ENCODE measurements at places on chromosomes 13 and 19.

GRCh38 chr13:112974671-112975070, 5.7 kb downstream of the MCF2L start:
- no peak for DNase-seq

DNA sequence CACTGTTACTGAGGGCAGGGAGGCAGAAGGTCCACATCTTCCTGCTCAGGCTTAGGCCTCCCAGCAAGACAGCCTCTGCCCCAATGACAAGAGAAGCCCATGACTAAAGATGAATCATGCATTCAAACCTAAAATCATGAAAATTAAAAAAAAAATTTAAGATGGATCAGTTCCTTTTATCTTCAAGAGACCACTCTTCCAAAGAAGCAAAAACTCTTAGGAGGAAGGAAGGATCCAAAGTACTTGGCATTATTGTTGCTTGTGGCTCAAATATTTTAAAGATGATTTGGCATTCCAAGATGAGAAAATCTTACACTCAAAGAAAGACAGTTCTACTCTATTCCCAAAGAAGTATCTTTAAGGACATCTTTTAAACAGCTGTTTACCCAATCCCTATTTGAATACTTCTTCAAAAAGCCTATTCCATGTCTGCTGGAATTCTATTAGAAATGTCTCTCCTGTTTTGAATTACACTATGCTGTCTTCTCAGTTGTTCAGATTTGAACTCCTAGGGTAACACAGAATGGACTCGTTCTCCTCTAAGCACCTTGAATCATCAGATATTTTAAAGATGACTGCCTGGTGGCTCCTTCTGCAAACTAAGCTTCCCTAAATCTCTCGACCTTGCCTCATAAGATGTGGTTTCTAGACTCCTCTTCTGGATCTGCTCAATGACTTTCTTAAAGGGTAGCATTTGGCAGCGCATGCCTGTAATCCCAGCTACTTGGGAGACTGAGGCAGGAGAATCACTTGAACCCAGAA, 7.0 kb downstream of the SERP2 start:
- DNase-seq, result no peak

- DNase-seq, result peak; percentile 64
These were observed 71.0 kb downstream of the RNF17 start for GRCh38 chr13:24834902-24835510.

DNA sequence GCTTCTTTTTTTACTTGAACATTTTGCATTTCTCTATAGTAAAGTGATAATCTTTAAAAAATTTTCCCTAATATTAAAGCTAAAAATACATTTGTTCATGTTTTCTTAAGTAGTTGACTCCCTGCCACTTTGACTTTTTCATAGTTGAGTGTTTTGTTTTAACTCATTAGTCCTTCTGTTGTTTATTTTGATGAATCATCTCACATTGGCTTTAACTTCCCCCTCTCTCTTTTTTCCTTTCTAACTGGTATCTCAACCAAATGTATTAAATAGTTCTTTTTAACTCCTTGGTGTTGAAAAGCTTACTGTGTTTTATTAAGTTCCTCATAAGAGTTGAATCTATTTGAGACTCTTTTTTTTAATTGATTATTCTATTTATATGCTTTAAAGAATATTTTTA, 2.8 kb downstream of the TNFSF13B start:
- DNase-seq, result no peak

DNA sequence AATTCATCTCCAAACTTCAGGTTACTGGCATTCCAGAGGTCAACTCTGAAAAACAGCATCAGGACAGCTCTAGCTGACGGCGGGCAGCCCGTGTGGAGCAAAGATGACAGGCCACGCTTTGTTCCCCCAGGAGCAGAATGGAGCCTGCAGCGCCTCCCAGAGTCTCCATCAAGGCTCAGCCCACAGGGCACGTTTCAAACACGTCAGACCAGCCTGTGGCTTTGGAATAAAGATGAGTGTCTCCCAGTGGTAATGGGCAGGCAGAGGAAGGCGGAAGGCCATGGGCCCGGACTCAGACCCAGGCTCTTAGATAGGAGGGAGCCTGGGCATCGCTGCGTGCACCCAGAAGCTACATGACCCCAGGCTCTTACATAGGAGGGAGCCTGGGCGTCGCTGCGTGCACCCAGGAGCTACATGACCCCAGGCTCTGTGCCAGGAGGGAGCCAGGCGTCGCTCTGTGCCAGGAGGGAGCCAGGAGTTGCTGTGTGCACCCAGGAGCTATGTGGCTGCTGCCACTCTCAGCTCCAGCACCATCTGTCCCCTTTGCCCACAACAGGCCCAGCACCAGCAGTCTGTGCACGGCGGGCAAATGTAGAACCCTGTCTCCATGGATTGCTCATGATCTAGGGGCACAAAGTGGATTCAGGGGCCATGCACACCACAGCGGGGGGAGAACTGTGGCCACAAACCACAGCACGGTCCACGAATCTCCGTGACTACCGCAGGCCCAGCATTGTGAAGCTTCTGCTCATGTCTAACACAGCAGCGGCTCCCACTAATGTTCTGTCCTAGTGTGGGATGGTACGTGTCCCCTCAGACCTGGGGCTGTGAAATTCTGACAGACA, 47.8 kb upstream of the C13orf46 start:
- no peak for DNase-seq

DNA sequence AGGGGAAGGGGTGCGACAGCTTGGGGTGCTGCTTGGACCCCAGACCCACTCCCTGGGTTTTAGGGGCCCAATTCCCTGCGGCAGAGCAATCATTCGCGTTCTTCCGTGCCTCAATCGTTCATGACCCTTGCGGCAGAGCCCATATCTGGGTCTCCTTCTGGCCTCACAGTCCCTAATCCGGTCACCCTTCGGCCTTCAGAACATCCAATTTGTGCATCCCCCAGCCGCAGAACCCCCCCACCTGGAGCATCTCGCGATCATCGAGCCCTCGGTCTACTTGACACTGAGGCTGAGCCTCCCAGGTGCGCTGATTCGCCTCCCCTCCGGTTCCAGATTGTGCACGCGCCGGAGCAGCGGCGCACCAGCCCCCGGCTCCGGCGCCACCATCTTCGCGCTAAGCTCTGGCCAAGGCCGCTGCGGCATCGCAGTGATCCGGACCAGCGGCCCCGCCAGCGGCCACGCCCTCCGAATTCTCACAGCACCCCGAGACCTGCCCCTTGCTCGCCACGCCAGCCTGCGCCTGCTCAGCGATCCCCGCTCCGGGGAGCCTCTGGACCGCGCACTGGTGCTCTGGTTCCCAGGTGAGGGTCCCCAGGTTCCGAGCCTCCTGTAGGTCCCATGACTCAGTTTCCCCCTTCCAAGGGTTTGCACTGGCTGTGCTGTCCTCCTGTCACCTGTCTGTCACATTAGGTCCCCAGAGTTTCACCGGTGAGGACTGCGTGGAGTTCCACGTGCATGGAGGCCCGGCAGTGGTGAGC, 501 bp downstream of the GTPBP3 start:
- DNase-seq, result no peak

GRCh38 chr19:45424191-45425058, 708 bp upstream of the ERCC1 start:
- peak; percentile 83 for DNase-seq

- no peak for DNase-seq
These were observed 71.5 kb downstream of the DNAJC15 start for GRCh38 chr13:43094901-43095300.

DNA sequence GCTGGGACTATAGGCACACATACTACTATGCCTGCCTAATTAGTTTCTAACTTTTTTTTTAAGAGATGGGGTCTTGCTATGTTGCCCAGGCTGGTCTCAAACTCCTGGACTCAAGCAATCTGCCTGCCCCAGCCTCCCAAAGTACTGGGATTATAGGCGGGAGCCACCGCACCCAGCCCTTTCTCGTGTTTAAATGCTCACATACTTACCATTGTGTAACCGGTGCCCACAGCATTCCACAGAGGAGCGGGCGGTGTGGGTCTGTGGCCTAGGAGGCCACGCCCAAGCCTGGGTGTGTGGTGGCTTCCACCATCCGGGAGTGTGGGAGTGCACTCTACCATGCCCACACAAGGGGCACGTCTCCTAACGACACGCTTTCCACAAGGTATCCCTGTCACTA, 7.7 kb downstream of the LMNB2 start:
- DNase-seq, result no peak

DNA sequence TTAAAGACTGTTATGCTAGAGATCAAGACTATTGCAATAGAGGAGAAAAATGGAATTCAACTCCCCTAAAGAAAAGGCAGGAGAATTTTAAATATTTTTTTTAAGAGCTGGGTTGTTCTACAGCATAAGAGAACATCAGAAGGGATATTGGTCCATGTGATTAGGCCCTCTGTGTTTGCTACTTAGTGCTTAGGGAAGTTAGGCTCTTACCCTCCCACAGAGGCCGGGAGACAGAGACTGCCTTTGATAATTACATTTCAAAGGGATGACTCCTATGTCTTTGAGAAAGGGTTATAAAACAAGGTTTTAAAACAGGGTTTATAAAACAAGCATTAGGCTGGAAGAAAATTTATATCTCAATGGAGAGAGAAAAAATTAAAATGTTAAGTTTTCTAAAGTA, 1248.1 kb upstream of the PCDH20 start:
- DNase-seq, result no peak

GRCh38 chr13:101779147-101779546, 326.7 kb downstream of the ITGBL1 start:
- no peak for DNase-seq

DNA sequence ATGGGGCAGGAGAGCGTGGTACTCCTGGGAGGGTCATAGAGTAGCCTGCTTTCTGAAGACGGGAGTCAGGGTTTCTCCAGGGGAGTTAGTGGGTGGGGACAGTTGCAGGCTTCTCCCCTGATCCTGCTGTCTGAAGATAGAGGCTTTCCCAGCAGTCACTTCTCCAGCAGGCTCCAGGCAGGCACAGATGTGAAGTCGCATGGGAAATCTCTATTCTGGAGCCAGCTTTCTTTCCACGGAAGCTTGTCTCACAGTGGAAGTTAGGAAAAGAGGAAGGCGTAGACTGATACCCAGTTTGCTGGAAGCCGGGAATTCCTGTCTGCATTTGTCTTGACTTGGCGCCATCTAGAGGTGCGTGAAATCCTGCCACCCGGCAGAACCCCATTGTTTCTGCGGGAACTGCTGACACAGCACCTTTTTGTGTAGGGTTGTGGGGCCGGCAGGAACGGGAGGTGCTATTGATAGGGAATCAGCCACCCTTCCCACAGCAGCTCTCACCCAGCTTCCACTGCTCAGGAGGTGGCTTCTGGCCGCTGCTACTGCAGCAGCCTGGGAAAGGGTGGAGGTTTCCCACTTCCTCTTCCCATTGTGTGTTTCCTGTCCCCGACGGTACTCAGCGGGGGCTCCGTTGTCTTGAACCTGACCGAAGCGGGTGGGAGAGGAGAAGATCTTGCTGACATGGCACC, 28.5 kb upstream of the NPAS1 start:
- DNase-seq, result peak; percentile 89

GRCh38 chr13:48761256-48761655, 107.5 kb downstream of the CYSLTR2 start:
- no peak for DNase-seq

DNA sequence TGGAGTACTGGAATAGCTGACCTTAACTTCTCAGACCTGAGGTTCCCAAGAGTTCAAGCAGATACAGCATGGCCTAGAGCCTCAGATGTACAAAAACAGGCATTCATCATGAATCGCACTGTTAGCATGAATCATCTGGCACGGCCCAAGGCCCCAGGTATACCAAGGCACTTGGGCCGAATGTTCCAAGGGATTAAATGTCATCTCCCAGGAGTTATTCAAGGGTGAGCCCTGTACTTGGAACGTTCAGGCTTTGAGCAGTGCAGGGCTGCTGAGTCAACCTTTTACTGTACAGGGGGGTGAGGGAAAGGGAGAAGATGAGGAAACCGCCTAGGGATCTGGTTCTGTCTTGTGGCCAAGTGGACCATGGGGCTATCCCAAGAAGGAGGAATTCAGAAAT, 6.3 kb downstream of the KLK3 start:
- no peak for DNase-seq

DNA sequence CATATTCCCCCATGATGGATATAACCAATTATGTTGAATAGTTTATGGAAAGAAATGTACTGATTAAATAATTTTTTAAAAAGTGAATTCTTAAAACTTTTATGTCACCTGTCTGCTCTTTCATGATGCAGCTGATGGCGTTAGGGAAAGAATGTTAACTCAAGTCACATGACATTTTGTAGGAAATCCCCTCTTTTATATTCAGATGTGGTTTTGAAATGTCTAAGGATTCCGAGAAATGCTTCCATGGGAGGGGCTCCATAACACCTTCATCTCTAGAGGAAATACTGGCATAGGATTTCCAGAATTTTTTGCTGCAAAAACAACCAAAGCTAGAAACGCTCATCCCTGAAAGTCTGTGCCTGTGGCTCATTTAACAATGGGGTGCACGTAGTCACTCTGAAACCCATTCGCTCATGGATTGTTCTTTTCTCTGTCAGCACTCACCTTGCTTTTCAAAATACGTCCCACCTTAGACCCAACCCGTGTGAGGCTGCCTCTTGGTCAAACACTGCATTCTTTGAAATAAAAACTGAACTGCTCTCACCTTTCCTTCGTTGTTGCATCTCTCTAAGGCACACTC, 288.9 kb downstream of the SHISA2 start:
- no peak for DNase-seq

GRCh38 chr13:69935043-69935442, 172.6 kb upstream of the ATXN8OS start:
- no peak for DNase-seq

DNA sequence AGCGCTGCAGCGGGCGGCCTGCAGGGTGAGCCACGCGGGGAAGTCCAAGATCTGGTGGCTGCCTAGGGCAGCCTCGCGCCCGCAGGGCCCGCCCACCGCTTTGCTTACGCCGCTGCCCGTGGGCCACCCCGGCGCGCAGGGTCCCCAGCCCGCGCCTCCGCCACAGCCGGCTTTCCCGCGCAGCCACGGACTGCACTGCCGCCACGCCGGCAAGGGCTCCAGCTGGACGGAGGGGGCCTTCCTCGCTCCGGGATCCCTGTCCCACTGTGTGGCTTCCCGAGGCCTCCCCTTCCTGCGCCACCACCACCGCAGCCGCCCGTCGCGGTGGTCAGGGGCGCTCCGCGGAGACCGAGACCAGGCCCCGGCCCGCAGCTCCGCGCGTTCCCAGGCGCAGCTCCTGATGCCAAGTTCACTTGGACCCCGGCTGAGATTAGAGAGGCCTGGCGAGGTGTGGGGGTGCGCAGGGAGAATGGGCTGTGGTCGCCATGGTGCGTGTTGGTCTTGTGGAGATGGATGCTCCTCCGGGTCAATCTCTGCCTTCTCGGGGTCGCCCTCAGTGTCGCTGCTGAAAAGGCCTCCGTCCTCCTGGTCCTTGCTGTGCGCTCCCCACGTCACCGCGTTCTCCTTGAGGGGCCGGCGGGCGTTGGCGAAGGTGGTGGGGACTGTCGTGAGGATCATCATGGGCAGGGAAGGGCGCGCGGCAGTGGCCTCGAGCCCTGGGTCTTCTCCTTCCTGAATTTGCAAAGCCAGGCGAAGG, 17.9 kb upstream of the RNF17 start:
- DNase-seq, result no peak

GRCh38 chr19:46631481-46631880, 4.5 kb downstream of the GNG8 start:
- DNase-seq, result peak; percentile 51

GRCh38 chr13:111665691-111666095, 345.3 kb downstream of the TEX29 start:
- no peak for DNase-seq
